ENCODE measurements at places on chromosomes 1 and 21.

GRCh38 chr1:27527223-27527889, 37.4 kb upstream of the WASF2 start:
- no peak for DNase-seq

DNA sequence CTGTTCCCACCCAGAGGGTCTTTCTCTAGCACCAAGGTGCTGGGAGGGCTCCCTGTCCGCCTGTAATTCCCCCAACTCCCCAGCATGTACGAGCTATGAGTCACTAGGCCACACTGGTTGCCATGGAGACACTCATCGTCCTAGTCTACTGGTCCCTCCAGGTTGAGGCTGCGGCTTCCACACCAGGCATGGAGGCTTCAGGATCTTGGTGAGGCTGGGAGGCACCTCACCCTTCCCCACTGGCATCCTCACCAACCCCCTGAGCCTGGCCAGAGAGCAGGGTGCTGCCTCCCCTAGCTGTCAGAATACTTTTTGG, 75.6 kb upstream of the KAZN start:
- DNase-seq = peak; percentile 84

GRCh38 chr1:91916811-91917460, 31.0 kb upstream of the TGFBR3 start:
- DNase-seq = no peak

- DNase-seq = peak; percentile 75
Measured at GRCh38 chr1:41333146-41333784, 28.0 kb upstream of the FOXO6 start.

DNA sequence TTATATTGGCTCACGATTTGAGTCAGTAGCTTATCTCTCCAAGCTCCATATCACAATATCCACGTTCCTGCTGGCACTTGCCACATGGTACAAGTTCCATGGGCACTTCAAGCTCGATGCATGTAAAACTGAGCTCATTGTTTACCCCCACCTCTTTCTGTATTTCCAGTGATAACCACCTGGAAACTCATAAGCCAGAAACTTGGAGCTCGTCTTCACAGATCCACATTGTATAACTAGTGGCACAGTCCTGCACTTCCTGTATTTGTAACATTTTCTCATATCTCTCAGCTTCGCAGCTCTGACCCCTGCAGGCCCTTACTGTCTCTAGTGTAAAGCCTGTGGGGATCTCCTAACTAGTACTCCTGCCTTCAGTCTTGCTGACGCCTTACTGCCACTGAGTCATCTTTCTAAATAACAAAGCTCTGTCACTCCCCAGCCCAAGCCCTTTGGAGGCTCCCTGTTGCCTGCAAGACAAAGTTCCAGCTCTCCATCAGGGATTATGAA, 6.5 kb upstream of the C2CD4D start:
- DNase-seq = peak; percentile 66

DNA sequence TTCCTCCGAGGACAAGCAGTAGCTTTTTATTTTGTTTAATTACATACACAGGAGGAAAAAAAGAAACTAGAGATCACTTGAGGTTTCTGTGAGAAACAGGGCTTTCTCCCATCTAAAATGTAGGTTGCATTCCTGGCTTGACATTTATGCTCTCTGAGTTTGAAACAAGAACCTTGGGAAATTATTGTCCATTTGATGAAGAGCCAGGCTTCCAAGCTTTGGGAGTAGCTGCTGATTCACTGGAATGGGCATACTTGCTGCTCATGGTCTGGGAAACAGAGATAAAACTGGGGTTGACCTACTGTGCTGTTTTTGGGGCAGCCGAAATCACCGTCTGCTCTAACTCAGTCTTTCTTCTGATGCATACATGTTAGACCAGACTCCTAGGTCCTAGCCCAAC, 165.4 kb downstream of the MIS18A start:
- DNase-seq = no peak

GRCh38 chr1:12003762-12004161, 15.5 kb upstream of the MIIP start:
- no peak for DNase-seq

GRCh38 chr21:46039891-46040660, 57.8 kb upstream of the COL6A2 start:
- DNase-seq = no peak

DNA sequence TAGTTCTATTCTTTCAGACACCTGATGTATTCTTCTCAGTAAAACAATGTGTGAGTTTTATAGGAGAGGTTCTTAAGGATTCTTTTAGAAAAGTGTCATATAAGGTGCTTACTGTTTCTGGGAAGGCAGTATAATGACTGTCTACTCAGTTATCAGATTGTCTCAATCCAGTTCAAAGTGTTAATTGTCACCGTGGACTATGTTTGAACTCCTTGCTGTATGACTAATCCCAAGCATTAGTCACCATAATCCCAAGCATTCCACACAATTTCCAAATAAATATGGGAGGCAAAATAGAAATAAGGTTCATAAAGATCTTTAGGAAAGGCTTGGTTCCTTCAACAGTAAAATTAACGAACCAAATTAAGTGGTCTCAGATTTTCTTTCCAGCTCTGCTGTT, 342.1 kb upstream of the NR5A2 start:
- peak; percentile 70 for DNase-seq

GRCh38 chr1:27149084-27149761, 5.7 kb downstream of the SLC9A1 start:
- no peak for DNase-seq

GRCh38 chr1:150441121-150441520, 46.1 kb upstream of the TARS2 start:
- DNase-seq = no peak

DNA sequence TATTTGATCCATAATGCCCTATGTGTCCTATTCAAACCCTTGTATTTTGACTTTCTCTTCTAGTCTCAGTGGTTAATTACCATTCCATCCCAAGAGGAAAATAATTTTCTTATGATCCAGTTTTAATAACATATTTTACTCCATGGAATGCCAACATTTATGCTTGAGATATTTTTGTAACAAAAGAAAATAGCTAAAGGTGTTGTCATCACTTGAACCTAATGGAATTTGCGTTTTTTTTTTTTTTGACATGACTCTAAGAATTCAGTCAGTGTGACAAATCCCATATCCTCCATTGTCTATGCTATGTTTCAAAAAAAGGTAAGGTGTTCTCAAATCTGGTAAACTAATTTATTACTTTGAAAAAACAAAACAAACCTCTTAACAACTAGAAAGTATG, 324.1 kb upstream of the ADAMTS5 start:
- DNase-seq = no peak

DNA sequence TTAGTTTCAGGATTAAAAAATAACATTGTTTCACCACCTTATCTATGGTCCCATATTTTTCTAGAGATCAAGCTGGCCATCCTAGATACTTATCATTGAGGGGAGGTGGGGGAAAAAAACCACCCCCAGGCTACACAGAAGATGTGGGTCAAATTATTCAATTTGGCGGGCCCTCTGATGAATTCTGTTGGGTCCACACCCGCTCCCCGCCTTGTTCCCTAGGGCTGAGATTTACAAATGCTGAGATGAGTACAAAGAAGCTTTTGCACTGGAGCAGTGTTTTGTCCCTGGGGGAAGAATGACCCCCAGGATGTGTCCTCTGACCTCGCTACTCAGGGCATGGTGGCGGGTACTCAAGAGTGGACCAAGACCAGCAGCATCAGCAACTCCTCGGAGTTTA, 246.9 kb upstream of the TMEM51 start:
- DNase-seq = no peak

DNA sequence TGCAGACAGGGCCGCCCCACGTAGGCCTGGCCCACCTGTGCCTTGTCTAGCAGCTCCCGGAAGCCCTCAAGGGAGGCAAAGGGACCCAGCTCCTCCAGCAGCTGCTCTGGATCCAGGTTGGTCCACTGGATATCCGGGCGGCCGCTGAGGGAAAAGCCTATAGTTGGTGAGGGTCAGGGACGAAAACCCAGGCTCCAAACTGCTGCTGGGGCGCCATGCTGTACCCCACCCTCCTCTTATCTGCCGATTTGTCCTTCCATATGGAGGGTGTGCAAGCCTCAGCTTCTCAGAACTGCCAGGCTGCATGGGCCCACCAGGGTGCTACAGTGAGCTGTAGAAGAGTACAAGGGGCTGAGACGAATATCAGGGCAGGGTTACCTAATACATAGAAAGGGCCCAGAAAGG, 12.2 kb downstream of the PTCH2 start:
- DNase-seq = no peak

DNA sequence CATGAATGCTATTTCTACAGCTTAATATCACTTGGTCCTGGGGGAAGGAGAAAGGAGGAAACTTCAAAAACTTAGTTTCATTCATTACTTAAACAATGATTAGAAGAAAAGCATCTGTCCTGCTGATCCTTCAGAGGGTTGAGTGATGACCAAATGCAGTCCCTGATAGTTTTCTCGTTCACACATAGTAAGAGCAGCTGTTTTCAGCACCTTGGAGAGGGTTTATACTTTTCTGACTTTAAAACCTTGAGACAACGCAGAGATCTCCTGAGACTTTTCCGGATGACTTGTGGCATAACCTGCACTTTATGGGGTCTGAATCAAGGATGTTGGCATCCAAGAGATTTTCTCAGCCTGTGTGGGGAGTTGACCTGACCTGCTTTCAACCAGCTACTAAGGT, 94.0 kb upstream of the KCND3 start:
- peak; percentile 55 for DNase-seq

DNA sequence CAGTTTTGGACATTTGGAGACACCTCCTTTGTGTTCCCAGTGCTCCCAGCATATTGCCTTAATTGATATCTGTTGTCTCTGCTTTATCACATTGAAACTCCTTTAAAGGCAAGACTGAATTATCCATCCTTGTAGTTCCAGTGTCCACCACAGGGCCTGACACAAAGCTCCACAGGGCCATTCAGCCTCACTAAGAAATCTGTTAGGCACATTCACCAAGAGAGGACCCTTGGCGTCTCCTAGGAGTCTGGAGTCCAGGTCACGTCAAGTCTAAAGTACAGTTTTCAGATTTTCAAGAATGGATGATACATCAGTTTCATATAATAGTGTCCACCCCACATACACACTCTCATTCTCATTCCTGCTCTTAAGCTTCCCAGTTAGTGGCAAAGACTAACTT, 4.8 kb downstream of the ACP6 start:
- no peak for DNase-seq

GRCh38 chr1:178310685-178311105, 186.1 kb downstream of the CLEC20A start:
- peak; percentile 79 for DNase-seq

DNA sequence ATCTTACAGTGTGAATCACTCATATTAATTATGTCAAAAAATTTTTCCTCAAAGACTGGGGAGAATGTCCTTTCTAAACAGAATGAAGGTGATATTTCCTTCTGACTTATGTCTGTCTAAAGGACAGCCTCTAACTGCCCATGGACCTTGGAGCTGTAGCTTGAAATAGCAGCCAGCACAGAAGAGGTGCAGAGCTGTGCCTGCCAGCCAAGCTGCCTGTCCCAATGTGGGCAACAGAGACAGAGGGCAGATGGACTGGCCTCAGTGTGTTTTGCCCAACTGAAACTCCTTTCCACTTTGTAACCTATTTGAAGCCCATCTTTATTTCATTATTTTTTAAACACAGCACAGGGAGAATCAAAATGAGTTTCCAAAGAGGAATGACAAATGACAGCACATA, 97.6 kb upstream of the DYNLT5 start:
- DNase-seq = no peak

- DNase-seq = no peak
Measured at GRCh38 chr1:52159033-52159789, 17.3 kb downstream of the ZFYVE9 start.

DNA sequence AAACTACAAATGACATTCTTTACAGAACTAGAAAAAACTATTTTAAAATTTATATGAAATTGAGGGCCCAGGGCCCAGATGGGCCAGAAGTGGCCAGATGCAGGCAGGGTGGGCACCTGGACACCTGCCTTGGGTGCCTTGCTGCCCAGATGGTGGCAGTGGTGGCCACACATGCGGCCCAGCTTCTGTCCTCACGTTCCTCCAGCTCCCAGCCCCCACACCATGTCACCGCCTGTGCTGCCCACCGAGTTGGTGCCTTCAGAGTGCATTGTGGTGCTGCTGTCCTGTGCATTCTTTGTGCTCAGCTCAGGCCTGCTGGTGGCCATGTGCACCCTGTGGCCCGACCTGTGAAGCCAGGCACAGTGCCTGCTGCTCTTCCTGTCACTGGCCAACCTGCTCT, 216.8 kb upstream of the CXADR start:
- DNase-seq = no peak
